C1 segment of cervical spinal cord (tissue), 14 donors: ENCODE measurements at places on chromosomes 2 and 18.

GRCh38 chr2:18610090-18610489 lies 20.7 kb upstream of the NT5C1B start:
- DNase-seq, result no peak

GRCh38 chr2:98914713-98915580 lies 21.1 kb downstream of the CRACDL start:
- no peak for DNase-seq

- no peak for DNase-seq
Measured at GRCh38 chr2:208253600-208254117, 1.2 kb downstream of the IDH1 start.

GRCh38 chr2:182240862-182241371 lies 185.9 kb downstream of the PDE1A start:
- no peak for DNase-seq

- no peak for DNase-seq
Measured at GRCh38 chr2:45891719-45892424, 240.4 kb downstream of the PRKCE start.

DNA sequence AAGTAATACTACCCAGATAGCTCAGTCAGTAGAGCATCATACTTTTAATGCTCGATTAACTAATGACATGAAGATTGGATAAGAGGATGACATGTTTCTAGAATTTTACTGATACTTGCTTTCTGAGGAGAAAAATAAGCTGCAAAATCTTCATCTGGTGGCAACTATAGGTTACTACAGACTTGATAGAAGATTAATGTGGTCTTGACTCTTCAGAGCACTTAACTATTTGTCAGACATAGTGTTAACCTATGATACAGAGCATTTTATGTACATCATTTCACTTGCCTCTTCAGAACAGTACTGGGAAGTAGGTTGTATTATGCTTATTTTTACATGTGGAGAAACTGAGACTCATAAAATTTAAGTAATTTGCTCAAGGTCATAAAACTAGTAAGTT lies 83.9 kb downstream of the UBR3 start:
- DNase-seq, result no peak

DNA sequence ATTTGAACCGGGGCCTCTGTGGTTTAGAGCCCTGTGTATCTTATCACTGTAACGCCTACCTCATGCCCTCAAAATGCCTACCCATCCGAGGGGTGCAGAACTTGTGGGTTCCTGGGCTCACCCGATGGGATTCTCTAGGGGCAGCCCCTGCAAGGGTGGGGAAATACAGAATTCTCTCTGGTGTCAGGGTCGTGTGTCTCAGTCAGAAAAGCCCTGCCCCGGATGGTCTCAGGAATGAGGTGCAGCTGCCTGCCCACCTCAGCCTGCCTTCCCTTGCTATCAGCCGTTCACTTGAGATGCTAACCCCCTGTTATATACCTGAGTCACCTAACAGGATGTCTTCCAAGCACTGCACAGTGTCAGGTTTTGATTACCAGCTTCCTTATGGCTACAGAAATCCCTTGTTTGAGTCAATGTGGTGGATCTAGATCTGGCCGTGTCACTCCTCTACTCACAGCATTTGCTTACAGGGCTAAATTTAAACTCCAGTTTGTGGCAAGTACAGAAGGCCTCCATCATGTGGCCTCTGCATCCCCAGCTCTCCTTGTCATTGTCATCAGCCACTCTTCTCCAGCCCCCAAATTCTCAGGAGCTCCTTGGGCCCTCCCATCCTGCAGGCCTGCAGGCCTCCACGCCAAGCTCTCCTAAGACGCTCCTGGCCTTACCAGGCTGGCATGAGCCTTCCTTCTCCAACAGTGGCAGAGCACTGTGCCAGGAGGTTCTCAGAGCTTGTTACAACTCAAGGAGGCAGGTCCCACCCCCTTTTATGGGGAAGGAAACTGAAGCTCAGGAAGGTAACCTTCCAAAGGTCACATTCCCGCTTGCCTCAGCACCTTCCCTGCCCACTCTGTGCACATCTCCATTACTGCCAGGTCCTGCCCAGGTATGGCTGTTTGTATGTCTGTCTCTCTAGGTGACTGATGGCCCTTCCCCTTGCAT lies 14.3 kb upstream of the MAP3K2 start:
- DNase-seq, result no peak

GRCh38 chr18:76983613-76984051 lies 149.0 kb downstream of the MBP start:
- no peak for DNase-seq

- no peak for DNase-seq
Measured at GRCh38 chr2:143333168-143333791, 204.1 kb downstream of the ARHGAP15 start.

DNA sequence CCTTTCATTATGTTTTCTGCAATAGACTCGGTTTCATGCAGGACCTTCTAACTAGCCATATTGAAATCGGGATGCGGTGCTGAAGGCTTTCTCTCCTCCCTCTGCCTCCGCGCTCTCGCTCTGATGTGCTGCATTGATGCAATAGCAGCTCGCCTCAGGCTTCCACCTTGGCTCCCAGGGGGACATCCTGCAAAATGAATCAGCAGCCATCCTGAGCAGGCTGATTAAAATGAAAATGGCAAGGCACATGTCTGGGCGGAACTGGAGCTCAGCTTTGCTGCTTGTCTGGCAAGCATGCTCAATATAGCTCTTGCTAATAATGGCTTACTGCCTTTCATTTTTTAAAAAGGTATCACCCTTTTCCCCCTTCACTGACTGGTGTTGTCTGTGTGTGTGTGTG lies 806 bp upstream of the MYT1L start:
- peak; percentile 93 for DNase-seq

DNA sequence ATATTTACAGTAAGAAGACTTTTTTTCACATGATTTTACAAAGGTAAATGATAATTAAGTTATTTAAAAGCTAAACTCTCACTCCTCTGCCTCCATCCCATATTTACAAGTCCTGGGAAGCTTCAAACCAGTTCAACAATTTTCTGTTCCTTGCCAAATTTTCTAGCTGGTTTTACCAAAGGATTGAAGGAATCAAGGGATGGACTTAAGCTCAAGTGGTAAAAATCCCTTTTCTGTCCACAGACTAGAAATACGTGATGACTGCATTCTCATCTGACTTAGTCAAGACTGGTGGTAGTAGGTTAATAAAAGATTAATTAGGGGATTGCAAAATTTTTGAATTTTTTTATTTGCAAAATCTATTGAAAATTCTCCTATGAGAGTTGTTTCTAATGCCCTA lies 297.3 kb downstream of the MTX2 start:
- no peak for DNase-seq

DNA sequence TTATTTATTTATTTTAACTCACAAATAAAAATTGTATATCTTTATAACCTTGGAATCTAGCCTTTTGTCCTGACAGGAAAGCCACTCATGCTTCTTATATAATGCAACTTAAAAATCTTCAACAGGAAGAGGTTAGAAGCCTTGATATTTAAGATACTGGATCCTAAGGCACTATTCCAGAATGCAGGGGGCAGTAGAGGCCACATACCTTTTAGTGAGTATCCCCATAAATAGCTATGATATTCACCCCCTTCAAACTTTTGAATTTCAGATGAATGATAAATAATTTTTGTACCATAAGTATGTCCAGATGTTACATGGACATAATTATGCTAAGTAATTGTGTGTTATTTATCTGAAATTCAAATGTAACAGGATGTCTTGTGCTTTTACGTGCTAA lies 592.7 kb upstream of the VRK2 start:
- DNase-seq, result no peak

DNA sequence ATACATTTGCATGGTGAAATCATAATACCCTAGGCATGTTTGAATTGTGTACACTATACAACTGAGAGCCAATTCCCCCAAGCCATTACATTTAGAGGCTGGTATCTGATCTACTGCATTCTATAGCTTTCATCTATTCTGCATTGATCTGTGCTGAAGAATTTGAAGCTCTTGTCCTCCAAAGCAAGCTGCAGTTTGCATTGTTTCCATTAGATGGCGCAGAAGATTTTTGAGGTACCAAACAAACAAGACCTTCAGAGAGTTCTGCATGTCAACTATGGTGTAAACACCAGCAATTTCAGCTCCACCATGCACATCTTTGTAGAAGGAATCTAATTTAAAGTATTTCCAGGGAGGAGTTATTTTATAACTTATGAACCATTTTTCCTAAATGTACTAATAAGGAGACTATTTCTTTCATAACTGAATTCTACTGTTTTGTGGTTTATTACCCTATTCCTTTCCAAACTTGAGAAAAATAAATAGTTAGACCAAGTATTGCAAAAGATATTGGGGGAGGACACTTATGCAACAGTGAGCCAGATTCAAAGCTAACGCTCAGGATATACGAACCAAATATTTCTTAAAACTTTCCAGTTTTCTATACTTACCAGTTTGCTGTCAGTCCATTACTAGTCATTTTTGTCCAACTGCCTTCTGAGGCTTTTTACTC lies 761.8 kb upstream of the ACVR2A start:
- DNase-seq, result no peak

DNA sequence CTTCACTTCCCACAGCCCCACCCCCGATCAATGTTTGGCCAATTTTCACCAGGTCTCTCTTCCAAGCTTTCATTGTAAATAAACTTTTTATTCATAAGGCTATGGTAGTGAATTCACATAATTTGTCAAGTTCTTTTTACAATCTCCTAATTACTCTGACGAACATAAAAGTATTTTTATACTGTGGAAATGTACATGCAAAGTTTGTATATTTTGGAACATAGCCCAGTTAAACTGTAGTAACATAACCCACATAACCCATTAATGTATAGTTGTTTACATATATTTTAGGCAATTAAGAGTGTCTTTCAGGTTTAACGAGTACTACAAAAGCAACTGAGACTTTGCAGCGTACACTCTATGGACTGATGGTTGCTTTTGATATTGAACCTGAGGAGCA lies 228.3 kb upstream of the ERBB4 start:
- DNase-seq, result no peak

DNA sequence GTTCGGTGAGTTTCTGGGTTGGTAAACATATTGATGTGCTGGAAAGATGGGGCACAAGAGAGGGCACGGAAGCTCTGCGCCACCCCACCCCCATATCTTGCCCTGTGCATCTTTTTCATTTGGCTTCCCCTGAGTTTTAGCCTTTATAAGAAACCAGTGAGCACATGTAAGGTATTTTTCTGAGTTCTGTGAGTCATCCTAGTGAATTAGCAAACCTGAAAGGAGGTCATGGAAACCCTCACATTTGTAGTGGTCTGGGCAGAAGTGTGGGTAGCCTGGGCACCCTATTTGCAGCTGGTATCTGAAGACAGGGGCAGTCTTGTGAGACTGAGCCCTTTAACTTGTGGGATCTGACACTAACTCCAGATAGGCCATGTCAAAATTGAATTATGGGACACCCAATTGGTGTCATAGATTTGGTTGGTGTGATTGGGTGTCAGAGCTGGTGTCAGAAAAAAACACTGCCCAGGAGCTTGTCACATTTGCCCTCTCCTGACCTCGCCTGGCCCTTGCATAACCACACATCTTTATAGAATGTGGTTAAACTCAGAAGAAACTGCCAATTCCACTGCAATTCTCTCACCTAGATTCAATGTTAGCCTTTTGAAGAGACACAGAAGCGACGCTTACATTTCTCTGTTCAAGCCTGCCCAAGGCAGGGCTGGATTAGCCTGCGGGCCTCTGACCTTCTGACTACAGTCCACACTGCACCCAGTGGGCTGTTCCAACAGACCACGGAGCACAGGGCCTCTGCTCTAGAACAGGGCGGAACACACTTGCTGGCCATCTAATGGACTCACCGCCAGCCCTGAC lies 12.0 kb upstream of the GALM start:
- no peak for DNase-seq

GRCh38 chr2:201116115-201116958 lies at the start of gene CFLAR:
Gene CFLAR, plus strand, starts transcription at chr2:201116164. Its CDS starts 13,702 bp downstream, at chr2:201129866.
- DNase-seq, result peak; percentile 53

DNA sequence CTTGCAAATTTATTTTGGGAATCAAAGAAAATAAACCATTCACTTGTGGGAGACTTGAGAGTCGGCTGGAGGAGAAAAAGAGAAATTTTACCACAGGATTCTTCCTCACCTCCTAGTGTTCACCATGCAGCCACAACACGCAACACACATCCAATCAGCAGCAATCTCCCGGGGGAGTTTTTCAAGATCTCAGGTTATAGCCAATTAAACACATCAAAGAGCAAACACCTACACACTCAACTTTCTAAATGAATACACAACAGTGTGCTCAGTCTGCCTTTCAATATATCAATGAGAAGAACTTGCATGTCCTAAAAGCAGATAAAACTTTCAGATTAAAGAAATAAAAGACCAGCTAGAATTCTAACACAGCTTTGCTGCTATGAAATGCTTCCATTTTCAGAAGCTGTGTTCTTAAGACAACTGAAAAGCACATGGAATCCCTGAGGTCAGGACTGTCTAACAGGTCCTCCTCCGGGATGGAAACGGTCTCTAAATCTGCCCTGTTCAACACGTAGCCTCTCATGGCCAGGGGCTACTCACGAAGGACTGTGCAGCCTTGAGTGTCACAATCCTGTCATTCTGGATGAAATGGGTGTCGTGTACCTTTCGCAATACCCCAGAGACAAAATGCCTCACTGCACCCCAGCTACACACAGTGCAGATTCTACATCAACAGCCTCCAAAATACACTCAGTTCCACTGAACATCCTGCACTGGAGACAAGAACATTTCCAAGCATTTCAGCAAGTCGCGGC lies 84.2 kb downstream of the ZNF516 start:
- DNase-seq, result no peak

- DNase-seq, result no peak
Measured at GRCh38 chr2:17363846-17364245, 154.4 kb downstream of the RAD51AP2 start.

DNA sequence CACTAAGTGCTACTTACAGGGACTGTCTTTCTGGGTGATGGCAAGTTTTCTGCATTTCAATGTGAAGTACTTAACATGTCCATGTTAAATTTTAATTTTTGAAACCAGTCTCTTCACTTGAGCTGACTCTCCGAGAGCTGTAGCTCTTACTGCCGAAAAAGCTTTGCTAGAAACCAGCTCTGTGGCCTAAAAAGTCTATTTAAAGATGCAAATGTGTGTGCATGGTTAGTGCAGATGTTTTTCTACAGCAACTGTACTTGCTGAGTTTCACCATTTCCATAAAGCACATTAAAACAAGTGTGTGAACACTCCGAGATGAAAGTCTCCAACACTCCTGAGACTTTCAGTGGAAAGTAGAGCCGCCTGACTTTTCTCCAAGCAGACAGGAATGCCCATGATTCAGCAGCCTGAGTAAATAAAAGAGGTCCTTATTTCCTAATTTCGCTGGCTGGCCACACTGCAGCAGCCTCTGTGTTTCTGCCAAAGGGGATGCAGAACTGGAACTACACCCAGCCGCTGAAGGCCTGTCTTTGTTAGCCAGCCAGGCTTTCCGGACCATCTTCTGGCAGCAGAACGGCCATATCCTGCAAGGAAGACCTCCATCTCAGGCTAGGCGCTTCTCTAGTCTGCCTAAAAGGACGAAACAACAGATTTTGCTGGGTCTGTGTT lies 121.2 kb downstream of the ZNF521 start:
- DNase-seq, result peak; percentile 79
